ENCODE measurements at places on chromosomes 3 and 15.

DNA sequence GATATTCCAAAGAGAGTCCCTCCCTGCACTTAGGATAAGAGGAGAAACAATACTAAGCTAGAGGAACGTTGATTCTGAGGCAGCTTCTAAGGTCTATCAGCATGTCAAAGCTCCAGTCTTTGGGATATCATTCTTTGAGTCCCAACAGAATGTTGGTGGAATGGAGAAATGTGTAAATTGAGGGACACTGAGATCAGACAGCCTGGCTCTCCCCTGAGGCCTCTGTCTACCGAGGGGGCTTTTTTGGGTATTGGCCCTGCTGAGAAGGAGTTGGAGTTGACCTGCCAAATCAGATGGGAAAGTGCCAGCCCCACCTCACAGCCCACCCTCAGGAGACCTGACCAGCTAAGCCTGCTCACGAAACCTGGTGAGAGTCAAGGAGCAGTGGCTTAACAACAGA is 27.6 kb upstream of the LRTM1 start:
- no peak for DNase-seq

GRCh38 chr15:33780011-33780768 is 188.1 kb upstream of the CHRM5 start:
- no peak for DNase-seq

- peak; percentile 33 for DNase-seq
These were observed 41.1 kb upstream of the TIPARP start for GRCh38 chr3:156633335-156633734.

- no peak for DNase-seq
These were observed 158.4 kb downstream of the MAGI1 start for GRCh38 chr3:65880350-65880749.

GRCh38 chr3:197795200-197795599 is 4.1 kb downstream of the LRCH3 start:
- no peak for DNase-seq

- DNase-seq: no peak
These were observed 27.9 kb downstream of the IQSEC1 start for GRCh38 chr3:13045241-13045903.

GRCh38 chr3:190444006-190444405 is 5.7 kb downstream of the TMEM207 start:
- no peak for DNase-seq

- DNase-seq: no peak
These were observed 325.7 kb downstream of the CNTN3 start for GRCh38 chr3:74288761-74289160.

GRCh38 chr3:69058180-69058946 is 6.2 kb upstream of the TMF1 start:
- no peak for DNase-seq

GRCh38 chr3:122052968-122053367 is 2.2 kb upstream of the CD86 start:
- DNase-seq: no peak

- no peak for DNase-seq
These were observed 61.5 kb upstream of the MEF2A start for GRCh38 chr15:99504071-99504822.

DNA sequence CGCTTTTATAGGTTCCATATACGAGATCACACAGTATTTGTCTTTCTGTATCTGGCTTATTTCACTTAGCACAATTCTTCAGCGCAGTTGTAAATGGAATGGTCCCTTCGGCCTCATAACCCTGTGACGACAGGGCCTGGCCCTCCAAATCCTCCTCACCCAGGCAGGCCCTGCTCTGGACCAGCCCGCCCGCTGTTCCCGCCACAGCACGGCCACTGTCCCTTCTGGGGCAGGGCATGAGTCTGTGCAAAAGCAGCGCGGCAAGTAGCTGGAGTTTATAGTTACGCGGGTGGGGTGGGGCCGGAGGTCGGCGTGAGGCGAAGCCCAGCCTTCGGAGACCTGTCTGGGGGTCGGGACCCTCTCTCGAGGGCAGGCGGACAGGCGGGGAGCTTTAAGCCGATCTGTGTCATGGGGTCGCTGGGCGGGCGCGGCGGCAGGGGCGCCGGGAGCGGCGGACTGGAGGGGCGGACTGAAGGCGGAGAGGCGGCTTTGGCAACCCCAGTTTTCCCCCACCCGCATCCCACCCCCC is 543 bp downstream of the ARPIN start:
- DNase-seq: no peak

GRCh38 chr3:126266291-126266840 is 86.0 kb upstream of the ALDH1L1 start:
- DNase-seq: peak; percentile 31

GRCh38 chr15:30055604-30056003 is 27.2 kb upstream of the GOLGA8J start:
- DNase-seq: no peak

DNA sequence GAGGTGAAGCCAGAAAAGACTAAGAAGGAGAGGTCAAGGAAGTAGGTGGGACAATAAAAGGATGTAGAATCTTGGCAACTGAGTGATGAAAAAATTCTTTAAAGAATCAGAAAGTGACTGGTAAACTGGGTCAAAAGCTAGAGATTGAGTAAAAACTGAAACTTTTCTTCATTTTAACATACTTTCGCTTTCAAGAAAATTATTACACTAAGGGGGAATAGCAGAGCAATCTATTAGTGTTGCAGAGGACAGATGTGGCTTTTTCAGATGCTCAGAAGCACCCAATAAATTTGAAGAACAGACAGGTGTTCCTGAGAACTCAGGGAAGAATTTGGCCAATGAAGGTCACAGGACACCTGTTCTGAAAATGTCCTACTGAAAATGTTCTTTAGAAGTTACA is 805.4 kb upstream of the ALCAM start:
- DNase-seq: no peak

GRCh38 chr3:102529452-102529851 is 94.6 kb downstream of the ZPLD1 start:
- DNase-seq: no peak

DNA sequence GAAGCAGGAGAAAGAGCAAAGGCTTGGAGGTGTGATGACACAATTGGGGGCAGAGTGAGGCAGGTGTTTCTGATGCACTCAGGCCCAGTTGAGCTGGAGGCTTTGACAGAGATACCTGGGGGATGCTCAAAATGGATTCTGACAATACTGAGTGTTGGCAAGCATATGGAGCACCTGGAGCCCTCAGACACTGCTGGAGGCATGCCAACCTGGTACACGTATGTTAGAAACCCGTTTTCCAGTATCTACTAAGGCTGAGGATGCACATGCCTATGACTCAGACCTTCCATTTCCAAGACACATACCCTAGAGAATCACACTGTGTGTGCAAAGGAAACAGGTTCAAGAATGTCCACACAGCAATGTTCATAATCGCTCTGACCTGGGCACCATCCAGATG is 58.7 kb downstream of the WNT7A start:
- no peak for DNase-seq

- no peak for DNase-seq
These were observed 19.1 kb upstream of the XYLB start for GRCh38 chr3:38327335-38328009.

GRCh38 chr15:96046620-96047240 is 283.8 kb upstream of the NR2F2 start:
- no peak for DNase-seq

DNA sequence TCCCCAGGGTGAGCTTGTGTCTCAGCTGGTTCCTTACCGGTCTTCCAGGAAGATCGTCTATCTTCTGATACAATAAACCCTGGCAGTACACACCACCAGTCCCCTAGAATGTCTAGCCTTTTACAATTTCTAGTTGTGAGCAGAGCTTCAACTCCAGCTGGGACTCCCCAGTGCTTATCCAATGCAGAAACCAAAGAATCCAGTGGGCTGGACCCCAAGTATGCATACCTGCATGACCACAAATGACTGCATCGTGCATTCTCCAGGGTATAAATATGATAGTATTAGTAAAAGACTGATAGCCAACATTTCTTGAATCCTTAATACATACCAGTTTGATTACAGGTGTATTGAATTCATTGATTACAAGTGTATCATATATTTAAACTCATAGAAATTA is 176.0 kb downstream of the SATB1 start:
- no peak for DNase-seq

- DNase-seq: peak; percentile 83
These were observed 42.7 kb downstream of the EIF2AK4 start for GRCh38 chr15:39976291-39977274.

GRCh38 chr3:47803480-47804025 is 615 bp downstream of the DHX30 start:
- DNase-seq: no peak

GRCh38 chr3:133460809-133461208 is 61.0 kb downstream of the BFSP2 start:
- DNase-seq: no peak

DNA sequence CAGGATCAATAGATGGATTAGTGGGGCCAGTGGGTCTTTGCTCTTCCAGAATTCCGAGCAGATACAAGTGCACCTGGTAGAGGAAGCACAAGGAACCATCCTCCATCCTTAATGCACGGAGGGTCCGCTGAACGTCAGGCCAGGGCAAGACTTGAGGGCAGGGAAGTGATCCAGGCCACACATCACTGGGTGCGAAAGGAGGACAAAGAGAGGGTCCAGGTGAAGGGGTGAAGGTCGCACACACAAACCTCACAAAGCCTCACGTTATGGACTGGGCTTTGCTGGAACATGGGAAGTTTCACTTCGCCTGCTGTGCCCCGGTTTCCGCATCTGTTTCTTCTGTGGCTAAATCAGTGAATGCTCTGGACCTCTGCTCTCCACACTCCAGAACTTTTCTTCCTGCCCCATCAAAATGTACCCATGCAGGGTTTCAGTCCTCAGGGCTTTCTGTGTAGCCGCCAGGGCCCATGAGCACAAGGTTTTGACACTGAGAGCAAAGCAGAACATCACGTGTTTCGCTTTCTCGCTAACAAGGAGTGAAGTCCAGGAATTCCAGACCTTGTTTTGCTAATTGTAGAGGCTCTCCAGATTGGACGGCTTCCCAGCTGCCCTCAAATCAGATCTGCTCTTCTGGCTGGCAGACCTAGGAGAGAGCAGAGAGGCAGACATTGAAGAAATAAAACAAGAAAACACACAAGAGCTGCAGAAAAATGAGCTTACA is 56.3 kb downstream of the KLF15 start:
- no peak for DNase-seq

- no peak for DNase-seq
These were observed 75.0 kb downstream of the ARNT2 start for GRCh38 chr15:80479191-80479590.

DNA sequence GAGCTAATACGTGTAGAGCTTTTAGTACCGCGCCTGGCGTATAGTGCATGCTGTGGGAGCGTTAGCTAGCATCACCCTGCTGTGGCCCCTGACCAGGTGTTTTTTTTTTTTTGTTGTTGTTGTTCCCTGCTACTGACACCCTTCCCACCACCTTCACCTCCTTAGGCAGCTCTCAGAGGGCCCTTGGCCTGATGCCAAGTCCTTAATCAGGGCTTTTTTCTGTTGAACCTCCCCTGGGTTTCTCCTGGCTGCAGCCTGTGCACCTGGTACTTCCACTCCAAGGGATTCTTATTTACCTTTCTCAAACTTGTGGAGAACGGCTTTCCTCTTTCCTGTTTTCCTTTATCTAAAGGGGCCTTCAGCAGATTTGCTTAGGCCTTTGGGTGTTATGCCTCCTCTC is 53.3 kb downstream of the SLC7A14 start:
- DNase-seq: no peak

DNA sequence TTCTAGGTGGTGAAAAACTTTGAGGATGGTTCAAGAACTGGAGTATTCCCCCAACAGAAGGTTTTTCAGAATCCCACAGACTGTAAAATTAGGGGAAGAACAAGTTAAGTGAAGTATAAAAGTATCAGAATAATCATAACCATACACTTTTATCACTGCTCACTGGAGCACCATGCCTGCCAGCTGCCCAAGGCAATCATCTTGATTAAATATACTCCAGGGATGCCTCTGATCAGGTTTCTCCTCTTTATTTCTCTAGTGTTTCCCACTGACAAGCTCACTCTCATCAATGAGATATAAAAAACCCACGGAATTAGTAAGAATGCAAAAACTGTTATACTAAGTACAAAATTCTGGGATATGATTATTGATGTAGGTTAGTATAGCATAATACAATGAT is 108.0 kb downstream of the STAG1 start:
- DNase-seq: no peak

- DNase-seq: no peak
These were observed 54.8 kb upstream of the BCL6 start for GRCh38 chr3:187799942-187800641.

- no peak for DNase-seq
These were observed 125.4 kb downstream of the ULK4 start for GRCh38 chr3:41836360-41837134.

- DNase-seq: no peak
These were observed 24.9 kb downstream of the POMGNT2 start for GRCh38 chr3:43080726-43081568.

DNA sequence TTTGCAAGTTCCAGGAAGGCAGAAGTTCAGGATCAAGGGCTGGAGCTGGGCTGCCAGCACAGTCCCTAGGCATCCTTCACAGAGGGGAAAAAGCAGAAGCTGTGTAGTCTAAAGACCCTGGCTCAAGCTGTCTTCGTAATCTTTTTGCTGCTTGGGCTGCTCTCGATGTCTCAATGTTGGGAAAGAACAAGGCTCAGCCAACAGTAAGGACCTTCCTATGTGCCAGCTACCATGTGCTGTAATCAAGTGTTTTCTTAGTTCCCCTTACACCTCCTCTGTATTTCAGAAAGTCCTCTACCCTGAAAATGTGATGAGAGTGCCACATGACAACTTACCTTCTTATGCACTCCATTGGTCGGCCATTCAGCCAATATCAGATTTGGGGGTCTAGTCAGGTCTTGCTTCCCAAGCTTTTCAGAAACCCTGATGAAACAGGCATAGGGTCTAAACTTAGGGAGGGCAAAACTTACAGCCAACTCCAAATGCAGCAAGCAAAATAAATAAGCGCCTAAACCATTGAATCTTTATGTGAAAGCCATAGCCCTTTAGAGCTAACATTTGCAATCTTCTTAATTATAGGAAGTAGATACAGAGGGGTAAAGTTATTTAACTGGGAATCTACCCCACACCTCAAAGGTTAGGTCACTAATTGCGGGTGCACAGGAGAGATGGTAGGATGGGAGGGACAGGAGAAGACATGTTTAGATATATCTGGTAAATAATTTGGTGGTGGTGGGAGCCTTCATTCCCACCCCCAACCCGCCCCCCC is 1.2 kb upstream of the EDEM1 start:
- DNase-seq: no peak

DNA sequence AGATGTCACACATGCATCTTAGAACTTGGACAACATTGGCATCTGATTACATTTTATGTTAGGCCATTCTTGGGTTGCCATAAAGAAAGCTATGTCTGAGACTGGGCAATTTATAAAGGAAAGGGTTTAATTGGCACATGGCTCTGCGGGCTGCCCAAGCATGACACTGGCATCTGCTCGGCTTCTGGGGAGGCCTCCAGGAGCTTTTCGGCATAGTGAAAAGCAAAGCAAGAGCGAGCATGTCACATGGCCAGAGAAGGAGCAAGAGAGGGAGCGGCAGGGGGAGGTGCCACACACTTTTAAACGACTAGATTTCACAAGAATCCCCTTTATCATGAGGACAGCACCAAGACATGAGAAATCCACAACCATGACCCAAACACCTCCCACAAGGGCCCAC is 11.3 kb downstream of the RYR3 start:
- peak; percentile 4 for DNase-seq

GRCh38 chr15:99359769-99360168 is 108.5 kb downstream of the LRRC28 start:
- DNase-seq: no peak

- no peak for DNase-seq
These were observed 25.8 kb upstream of the PSMD6 start for GRCh38 chr3:64049136-64049535.

GRCh38 chr3:188076176-188076575 is 77.8 kb upstream of the LPP start:
- DNase-seq: peak; percentile 66

GRCh38 chr15:39411102-39411989 is 169.5 kb upstream of the THBS1 start:
- no peak for DNase-seq
